ENCODE measurements at places on chromosomes 2 and 18.
A peak's percentile ranks its signal among the peaks of the same experiment; 100 is the strongest.

GRCh38 chr2:221437056-221437455 is 135.0 kb downstream of the EPHA4 start:
- no peak for DNase-seq

GRCh38 chr2:60391649-60392375 is 161.6 kb downstream of the BCL11A start:
- no peak for DNase-seq

DNA sequence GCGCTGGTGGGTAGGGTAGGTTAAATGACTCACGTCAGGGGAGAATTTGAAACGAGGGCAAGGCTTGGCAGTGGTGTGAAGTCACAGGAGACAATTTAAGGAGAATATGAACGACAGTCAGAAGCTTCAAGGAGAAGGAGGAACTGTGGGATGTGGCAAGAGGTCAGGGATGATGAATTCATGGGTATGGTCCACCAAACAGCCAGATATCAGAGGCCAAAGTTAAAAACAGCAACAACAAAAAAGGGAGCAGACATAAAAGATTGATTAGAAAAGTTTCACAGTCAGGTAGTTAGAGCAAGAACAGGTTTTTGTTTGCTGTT is 1.4 kb upstream of the ZNF396 start:
- DNase-seq: no peak

DNA sequence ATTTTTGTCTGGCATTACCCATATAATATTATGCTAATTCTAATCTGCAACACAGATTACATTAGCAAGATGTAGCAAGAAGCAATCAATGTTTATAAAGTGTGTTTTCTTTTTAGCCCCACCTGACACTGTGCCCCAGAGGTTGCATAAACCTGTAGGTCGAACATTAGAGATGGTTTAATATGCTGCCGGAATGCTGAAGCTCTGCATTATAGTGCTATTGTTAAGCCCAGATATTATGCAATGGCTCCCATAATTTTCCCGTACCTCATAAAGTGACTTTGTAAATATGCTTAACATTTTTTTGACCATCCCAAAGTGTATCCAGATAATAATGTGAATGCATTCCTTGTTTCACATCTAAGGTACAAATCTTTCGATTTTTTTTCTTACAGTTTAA is 109.3 kb upstream of the MAP4K3 start:
- no peak for DNase-seq

- no peak for DNase-seq
These were observed 217.3 kb downstream of the SEPTIN10 start for GRCh38 chr2:109396202-109397180.

DNA sequence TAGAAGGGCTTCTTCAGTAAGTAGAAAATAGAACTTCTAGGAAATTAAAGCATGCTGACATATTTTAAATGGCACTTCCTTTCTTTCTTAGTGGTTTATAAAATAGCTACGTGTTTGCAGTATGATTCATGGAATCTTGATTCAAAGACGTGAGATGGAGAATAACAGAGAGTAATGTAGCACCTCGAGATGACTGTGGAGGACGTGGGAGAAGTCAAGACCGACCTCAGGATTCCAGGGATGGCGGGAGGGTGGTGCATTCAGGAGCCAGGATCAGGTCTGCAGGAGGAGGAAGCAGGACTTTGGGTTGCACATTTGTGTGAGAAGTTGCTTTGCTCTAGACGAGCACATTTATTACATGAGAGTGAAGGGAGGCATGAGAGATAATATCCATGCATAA is 56.0 kb downstream of the DCDC2C start:
- no peak for DNase-seq

GRCh38 chr18:2654928-2655177 is 673 bp upstream of the SMCHD1 start:
- DNase-seq: peak; percentile 88

- no peak for DNase-seq
These were observed 62.8 kb downstream of the GALNT14 start for GRCh38 chr2:31075431-31075830.

DNA sequence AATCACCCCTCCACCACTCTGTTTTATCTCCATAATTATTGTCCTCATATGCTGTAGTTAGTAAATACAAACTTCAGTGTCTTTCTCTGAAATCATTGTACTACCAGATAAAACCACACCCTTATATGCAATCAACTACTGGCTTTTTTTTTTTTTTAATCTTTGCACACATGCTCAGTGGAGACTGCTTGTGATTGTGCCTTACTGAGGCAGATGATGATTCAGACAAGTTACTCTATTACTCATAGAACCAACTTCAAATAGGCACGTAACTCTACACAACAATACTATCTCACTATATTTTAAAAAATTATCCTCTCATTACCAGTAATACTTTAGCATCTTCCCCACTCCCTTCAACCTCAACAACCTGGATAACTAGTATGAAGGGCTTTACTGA is 1278.4 kb upstream of the PIK3C3 start:
- no peak for DNase-seq

GRCh38 chr2:39411181-39411944 is 25.7 kb downstream of the MAP4K3 start:
- no peak for DNase-seq

DNA sequence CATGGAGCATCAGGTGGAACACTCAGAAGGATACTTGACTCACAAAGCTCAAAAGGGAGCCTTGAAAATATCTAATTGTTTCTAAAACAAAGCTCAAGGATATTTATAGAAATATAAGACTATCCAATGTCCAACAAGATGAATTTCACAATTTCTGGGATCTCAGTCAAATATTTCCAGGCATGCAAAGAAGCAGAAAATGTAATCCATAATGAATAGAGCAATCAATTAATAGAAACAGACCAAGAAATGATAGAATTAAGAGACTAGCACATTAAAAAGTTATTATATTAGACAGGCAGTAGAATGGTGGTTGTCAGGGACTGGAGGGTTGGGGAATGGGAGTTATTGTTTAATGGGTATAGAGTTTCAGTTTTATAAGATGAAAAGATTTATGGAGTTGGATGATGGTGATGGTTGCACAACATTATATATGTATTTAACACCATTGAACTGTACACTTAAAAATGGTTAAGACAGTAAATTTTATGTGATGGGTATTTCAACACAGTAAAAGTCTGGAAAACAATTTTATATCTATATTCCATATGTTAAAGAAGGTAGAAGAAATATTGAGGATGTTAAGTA is 189.9 kb upstream of the PIEZO2 start:
- DNase-seq: no peak

GRCh38 chr2:125746321-125747164 is 909.4 kb upstream of the GYPC start:
- no peak for DNase-seq

DNA sequence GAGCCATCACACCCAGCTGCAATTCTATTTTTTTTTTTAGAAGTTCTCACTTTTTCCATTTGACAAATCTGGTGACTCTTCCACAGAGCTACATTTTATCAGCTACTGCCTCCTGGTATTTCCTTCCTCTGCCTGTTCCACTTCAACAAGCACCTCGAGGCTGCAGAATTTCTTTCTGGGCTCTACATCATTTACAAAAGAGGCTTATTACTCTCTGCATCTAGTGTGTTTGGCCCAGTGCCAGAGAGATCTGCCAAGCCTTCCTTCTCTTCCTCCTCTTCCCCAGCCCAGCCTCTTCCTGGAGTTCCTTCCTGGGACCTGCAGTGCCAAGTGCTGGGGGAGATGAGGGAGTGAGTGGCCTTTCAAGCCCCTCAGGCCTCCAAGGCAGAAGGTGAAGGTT is 119.6 kb upstream of the ITGA6 start:
- no peak for DNase-seq

- no peak for DNase-seq
These were observed 490.6 kb downstream of the THSD7B start for GRCh38 chr2:137255990-137256389.

- no peak for DNase-seq
These were observed 90.1 kb downstream of the ACVR1 start for GRCh38 chr2:157785866-157786662.

- no peak for DNase-seq
These were observed 1.5 kb upstream of the MTCL1 start for GRCh38 chr18:8703781-8704301.

- DNase-seq: no peak
These were observed 55.3 kb upstream of the HK2 start for GRCh38 chr2:74778381-74779264.

DNA sequence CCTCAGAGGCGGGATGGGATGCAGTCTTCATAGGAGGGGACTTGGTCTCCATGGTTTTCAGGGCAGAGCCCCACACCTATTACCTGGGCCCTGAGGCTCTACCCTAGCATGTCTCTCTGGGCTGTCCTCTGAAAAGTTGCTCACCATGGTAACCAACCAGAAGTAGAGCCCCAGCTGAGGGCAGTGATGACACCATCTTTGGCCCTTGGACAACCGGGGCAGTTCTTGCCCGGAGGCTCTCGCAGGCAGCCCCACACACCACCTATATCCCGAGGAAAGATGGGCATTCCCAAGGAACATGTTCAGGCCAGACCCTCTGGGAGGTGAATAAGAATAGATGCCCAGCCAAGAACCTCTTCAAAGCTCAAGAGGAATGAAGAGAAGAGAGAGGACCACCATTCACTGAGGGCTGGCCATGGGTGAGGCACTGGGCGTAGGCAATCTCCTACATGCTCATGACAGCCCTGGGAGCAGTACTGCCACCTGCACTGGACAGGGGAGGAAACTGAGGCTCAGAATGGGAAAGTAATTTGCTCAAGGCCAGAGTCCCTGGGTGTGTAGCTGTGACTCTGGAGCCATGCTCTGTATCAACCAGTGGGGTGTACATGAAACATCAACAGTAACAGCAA is 72.5 kb downstream of the HS1BP3 start:
- DNase-seq: no peak

- DNase-seq: no peak
These were observed 308.2 kb downstream of the EN1 start for GRCh38 chr2:118539290-118539689.

GRCh38 chr2:56474412-56475158 is 290.8 kb downstream of the CCDC85A start:
- no peak for DNase-seq

GRCh38 chr2:101559551-101559950 is 84.6 kb upstream of the RFX8 start:
- DNase-seq: no peak

DNA sequence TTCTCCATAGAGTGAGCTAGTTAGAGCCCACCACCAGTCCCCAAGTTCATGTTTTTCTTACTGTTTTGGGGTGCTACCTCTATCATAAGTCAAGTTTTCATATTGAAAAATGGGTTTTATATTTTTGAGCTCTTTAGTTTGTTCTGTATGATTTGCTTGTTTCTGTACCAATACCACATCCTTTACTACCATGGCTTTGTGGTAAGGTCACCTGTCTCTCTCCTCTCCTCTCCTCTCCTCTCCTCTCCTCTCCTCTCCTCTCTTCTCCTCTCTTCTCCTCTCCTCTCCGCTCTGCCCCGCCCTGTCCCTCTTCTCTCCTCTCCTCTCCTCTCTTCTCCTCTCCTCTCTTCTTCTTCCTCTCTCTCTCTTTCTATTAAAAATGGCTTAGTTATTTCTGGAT is 22.1 kb upstream of the LBH start:
- no peak for DNase-seq

DNA sequence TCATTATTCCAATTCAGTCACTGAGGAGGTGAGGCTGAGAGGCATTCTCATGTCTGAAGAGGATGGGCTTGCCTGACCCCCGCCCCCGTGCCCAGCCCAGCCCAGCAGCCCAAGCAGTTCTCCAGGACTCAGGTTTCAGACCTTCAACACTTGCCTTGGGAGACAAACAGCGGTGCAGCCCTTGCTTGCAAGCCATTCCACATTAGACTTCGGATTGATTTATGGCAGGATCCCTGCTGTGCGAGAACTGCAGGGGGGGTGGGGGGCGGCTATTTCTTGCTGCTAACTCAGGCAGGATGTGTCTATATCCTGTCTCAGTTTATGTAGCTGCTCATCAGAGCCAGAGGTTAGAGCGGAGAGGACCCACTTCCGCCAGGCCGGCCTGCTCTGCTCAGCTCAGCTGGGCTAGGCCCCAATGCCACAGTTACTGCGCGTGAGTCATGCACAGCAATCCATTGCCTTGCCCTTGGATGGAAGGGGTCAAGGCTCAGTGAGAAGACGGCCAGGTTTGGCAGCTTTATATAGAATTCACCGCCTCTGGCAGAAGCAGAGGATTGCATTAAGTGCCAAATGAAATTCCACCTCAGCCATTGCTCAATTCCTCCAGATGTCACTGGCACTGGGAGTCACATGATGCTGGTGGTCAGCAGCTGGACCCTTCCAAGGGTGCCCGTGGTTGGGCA is 1.8 kb downstream of the GYPC start:
- DNase-seq: peak; percentile 93

DNA sequence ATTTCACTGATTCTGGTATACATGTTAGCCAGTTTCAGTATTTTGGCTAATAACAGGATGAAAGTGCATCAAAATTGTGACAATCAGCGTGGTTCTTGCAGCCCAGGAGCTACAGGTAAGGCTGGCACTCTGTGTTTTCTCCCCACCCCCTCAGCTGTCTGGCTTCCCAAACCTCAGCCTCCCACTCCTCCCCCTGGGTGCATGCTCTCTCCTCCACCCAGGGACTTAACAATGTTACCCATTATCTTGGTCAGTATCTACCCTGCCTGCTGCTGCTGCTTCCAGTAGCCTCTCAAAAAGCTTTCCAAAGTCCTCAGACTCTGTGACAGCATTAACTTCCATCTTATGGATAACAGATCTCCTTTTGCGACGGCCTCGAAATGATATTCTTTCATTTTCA is 41.0 kb downstream of the TRABD2A start:
- DNase-seq: no peak

DNA sequence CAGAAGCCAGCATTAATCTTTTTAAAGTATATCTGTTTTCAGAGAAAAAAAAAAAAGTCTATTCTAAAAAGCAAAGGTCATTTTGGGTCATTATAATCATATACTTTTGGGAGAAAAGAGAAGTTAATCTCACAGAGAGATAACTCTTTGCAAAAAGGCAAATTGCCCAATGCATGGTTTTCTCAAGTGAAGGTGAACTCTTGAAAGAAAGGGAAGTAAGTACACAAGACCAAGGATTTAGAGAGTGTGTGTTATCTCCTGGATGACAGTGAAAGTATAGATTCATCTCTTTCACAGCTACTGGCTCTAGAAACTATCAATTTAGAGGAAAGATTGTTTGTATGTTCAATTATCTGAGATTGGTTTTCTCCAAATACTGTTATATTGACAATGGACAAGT is 151.4 kb downstream of the CD8B2 start:
- no peak for DNase-seq

DNA sequence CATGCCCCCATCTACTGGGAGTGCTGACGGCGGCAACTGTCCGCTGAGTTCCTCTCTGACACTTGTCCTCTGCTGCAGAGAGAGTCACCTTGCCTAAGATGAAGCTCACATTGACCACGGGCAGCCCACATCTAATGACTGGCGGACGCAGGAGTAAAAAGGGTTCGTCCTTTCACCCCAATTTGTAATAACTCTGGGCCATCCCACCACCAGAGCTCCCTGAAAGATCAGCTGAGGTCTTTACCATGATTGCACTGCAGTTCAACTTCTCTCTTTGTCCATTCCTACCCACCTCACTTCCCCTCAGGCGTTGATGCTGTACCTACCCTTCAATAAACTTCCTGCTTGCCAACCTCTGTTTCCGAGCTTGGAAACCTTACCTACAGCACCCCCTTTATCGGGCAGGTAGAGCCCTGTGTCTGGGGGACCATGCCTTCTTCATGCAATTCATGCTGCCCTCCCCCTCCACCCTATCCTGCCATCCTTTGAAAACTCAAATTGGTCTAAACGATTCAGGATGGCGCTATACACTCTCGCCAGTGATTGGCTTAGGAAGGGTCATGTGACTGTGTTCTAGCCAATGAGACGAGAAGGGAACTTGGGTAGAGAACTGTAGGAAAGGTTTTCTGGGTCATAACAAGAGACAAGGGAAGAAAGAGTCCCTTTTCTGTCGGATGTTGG is 10.3 kb upstream of the B3GNT2 start:
- no peak for DNase-seq

Data from activated CD8-positive, alpha-beta memory T cell treated with anti-CD3 and anti-CD28 coated beads, Interleukin-2, amount 10 ng/mL, durations not matched to agents 7 days and 5 days (primary cell).